ENCODE measurements at places on chromosomes 4 and X.
A peak's percentile ranks its signal among the peaks of the same experiment; 100 is the strongest.

DNA sequence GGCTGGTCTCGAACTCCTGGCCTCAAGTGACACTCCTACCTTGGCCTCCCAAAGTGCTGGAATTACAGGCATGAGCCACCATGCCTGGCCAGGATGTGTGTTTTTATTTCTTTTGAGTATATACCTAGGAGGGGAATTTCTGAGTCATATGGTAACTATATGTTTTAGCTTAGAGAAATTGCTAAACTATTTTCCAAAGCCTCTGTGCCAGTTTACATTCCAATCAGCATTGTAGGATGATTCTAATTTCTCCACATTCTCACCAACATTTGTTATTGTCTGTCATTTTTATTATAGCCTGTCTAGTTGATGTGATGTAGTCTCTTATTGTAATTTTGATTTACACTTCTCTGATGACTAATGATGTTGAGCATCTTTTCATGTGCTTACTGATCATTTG is 1576.0 kb downstream of the RPA4 start:
- DNase-seq: no peak

- DNase-seq: peak; percentile 59
Measured at GRCh38 chrX:37509349-37509748, 62.1 kb upstream of the LANCL3 start.

DNA sequence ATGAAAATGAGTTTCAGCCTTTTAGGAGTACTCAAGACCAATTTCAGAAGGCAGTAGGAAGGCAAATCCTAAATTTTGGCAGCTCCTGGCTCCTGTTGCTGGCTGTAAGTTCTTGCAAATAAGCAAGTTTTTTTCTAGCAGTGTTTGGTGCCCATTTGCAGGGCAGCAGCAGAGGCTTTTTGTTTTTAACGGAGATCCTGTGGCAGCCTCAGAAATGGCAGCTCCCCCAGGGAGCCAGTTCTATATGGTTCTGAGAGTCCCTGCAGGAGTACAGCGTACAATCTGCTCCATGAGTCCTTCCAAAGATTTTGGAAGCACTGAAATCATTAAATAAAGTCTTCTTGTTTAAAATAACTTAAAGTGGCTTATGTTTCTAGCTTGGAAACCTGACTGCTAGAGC is 171.9 kb downstream of the NDST4 start:
- DNase-seq: no peak

DNA sequence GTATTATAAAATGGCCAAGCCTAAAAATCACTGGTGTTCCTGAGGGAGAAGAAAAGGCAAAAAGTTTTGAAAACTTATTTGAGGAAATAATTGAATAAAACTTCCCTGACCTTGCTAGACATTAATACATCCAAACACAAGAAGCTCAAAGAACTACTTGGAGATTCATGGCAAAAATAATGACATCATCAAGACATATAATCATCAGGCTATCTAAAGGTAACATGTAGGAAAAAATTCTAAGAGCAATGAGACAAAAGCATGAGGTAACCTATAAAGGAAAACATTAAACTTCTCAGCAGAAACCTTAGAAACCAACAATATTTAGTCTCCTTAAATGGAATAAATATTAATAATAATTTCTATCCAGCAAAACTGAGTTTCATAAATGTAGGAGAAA is 887.6 kb downstream of the PCDH19 start:
- no peak for DNase-seq

GRCh38 chr4:181671672-181672071 is 571.5 kb upstream of the TENM3 start:
- no peak for DNase-seq

DNA sequence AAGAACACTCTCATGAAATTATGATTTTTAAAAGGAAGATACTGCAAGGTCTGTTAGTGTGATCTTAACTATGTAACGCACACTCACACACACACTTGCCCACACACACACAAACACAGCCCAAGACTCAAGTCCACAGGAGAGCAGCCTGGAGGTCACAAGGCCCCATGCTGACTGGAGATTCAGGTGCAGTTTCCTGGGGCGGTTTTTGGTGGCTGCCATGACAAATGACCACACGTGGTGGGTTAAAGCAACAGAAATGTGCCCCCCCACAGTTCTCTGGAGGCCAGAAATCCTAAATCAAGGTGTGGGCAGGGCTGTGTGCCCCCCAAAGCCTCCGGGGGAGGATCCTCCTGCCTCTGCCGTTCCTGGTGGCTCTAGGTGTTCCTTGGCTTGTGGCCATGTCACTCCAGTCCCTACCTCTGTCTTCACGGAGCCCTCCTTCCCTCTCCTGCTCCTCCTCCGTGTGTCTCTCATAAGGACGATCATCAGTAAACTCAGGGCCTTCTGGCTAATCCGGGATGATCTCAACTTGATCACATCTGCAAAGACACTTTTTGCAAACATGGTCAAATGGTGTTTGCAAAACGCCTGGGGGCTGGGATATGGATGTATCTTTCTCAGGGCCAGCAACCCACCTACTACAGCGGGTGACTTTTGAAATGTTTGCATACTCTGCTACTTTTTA is 9.7 kb upstream of the HTRA3 start:
- DNase-seq: no peak

DNA sequence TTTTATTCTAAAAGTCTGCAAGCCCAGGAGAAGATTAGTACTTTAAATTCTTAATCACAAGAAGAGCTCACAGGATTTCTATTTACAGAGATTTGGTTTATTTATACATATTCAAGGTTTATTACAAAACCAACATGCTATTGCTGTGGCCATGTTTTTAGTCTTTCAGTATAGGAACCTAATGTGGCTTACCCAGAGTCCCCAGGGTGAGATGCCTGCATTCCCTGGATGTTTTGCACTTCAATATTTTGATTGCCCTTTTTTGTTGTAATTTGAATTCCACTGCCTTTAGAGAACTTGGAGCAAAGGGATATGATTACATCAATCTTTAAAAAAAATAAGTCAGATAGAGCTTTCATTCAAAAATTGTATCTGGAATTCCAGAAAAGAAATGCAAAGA is 146.0 kb upstream of the FRMPD4 start:
- DNase-seq: no peak

GRCh38 chr4:76681996-76682395 is 215.9 kb downstream of the SOWAHB start:
- no peak for DNase-seq

GRCh38 chrX:53188763-53189162 is 36.2 kb downstream of the KDM5C start:
- DNase-seq: no peak
